ENCODE measurements at places on chromosomes 7 and 10.

- no peak for DNase-seq
Measured at GRCh38 chr7:1049006-1049741, 4.8 kb downstream of the GPR146 start.

GRCh38 chr10:33703501-33704213 lies 369.2 kb upstream of the NRP1 start:
- no peak for DNase-seq

GRCh38 chr7:28956608-28957063 lies 1.5 kb downstream of the TRIL start:
- DNase-seq: no peak

- no peak for DNase-seq
Measured at GRCh38 chr10:112535531-112535951, 88.5 kb downstream of the VTI1A start.

DNA sequence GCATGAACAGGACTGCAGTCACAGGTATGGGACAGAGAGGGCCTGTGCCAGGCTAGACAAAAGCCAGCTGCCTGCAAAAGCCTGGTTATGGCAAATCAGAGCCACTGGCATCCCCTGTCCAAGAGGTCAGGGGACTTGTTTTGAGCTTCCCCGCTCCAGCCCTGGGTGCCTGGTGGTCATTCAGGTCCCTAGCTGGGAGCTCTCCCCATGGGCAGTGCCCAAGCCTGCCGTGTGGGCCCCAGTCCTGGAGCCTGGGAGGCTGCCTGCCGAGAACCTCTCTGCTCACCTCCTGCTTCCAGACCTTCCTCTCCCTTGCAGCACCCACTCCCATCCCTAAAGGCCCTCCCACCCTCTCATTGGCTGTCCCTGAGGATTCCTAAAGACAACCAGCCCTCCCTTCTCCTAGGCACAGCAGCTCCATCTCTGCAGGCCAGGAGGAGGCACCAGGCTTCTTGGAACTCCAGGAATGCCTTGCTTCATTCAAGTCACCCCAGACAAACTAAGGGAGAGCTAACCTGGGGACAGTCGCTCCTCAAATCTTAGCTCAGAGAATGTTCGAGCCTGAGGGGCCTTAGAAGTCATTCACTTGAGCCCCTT lies 150.6 kb downstream of the C10orf105 start:
- no peak for DNase-seq
